ENCODE measurements at places on chromosomes 3 and 15.

DNA sequence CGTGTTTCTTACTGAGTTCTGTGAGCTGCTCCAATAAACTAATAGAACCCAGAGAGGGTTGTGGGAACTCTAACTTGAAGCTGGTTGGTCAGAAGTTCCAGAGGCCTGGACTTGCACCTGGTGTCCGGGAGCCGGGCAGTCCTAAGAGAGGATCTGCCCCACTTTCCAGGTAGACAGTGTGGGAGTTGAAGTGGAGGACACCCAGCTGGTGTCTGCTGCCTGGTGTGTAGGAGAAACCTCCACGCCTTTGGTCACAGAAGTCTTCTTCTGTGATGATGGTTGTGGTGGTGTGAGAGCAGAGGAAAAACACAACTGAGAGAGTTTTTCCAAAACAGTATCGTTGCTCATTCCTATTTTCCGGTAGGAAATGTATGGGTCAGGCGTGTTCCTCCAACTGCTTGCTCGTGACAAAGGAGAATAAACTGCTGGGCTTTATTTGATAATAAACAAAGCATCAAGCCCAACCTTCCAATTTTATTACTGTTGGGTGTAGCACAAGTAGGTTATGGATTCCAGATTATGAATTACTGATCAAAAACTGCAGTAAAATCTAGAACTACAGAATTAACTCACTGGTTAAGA, 137.0 kb downstream of the KLF13 start:
- no peak for DNase-seq

- no peak for DNase-seq
These were observed 32.6 kb downstream of the GALNT15 start for GRCh38 chr3:16207031-16207430.

GRCh38 chr3:195717416-195717815, 3.4 kb upstream of the MUC20 start:
- DNase-seq: no peak

DNA sequence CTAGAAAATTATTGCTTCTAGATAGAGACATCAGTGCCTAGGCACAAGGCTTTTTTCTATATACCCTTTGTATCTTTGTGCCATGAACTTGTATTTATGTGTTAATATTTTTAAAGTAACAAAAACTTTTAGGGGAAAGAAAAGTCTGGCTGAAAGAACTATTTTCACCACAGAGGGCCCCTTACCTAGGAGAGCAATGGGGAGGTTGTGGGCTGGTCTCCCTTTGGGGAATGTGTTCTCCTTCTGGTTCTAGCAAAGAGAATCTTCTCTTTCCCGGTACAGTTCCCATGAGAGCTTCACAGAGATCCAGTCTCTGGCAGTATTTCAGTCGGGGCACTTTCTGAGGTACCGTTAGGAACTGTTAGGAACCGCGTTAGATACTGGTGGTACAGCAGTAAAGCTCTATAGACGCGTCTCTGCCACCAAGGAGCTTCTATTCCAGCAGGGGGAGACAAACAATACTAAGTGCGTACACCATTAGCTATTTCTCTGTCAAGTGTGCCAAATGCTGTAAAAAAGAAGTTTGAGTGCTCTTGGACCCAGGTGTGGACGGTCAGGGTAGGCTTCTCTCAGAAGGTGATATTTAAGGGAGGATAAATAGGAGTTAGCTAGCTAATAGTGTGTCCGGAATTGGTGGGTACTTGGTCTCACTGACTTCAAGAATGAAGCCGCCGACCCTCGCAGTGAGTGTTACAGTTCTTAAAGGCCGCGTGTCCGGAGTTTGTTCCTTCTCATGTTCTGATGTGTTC, 4.6 kb upstream of the EPB42 start:
- DNase-seq: peak; percentile 52

GRCh38 chr15:33234020-33234461, 39.5 kb upstream of the FMN1 start:
- no peak for DNase-seq

- DNase-seq: peak; percentile 14
These were observed 18.8 kb downstream of the PLA2G4F start for GRCh38 chr15:42137461-42138261.

DNA sequence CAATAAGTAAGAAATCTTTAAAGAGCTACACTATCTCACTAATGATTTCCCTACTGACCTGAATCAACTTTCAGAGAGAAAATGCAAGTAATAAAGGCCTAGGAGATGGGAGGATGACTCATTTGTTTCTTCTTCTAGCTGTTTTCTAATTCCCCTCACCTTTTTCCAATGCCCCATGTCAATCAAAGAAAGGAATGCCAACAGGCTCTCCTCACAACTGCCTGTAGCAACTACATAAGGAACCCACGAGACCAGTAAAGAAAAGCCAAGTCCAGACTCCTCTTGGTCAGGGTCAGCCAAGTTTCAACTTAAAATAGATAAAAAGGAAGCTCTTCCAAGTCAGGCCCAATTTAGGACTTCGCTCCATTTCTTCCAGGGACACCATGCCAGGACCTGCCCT, 201.9 kb downstream of the TNIK start:
- no peak for DNase-seq

DNA sequence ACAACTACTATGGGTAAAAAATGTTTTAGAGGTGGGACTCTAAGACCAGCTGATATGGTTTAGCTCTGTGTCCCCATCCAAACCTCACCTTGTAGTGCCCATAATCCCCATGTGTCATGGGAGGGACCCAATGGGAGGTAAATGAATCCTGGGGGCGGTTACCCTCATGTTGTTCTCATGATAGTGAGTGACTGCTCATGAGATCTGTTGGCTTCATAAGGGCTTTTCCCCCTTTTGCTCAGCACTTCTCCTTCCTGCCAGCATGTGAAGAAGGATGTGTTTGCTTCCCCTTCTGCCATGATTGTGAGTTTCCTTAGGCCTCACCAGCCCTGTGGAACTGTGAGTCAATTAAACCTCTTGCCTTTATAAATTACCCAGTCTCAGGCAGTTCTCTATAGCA, 45.7 kb downstream of the FAM98B start:
- DNase-seq: no peak

- DNase-seq: peak; percentile 83
These were observed 98.0 kb upstream of the TLE3 start for GRCh38 chr15:70195587-70196305.

GRCh38 chr3:67699882-67700281, 45.5 kb upstream of the SUCLG2 start:
- DNase-seq: no peak

DNA sequence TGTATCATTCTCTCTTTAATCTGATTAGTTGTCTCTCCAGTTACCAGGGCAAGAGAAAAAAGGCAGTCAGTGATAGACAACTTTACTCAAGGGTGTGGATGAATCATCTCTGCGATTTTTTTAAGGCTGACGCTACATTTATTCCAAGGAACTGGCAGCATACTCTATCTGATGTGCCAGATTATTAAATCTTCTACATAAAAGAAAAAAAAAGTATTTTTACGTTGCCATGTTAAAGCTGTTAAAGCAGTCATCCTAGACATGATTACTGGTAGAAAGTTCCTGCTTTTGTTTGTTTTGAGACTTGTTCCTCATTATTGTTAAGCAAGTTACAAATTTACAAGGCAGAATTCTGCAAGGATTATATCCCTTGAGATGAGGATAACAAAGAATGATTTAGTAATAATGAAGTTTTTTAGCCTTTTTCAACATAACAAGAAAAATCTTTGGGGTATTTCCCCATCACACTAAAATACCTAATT, 121.7 kb downstream of the CBLB start:
- DNase-seq: no peak

DNA sequence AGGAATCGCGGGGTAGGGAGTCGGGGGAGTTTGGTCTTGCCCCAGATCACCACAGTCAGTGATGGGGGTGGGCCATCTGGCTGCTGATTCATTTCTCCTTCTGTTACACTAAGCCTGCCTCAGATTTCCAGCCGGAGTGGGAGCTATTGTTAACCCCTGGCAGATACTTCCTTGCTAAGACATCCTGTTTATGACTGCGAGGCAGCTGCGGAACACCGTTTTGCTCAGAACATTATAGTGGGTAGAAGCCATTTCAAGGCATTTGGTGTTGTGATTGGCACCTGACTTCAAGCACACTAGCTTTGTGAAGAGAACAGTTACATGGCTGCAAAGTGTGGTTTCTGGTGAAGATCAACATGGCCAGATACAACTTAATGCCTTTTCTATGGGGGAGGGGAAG, 73.8 kb downstream of the FLNB start:
- no peak for DNase-seq

GRCh38 chr3:61631108-61631769, 69.9 kb downstream of the PTPRG start:
- no peak for DNase-seq

DNA sequence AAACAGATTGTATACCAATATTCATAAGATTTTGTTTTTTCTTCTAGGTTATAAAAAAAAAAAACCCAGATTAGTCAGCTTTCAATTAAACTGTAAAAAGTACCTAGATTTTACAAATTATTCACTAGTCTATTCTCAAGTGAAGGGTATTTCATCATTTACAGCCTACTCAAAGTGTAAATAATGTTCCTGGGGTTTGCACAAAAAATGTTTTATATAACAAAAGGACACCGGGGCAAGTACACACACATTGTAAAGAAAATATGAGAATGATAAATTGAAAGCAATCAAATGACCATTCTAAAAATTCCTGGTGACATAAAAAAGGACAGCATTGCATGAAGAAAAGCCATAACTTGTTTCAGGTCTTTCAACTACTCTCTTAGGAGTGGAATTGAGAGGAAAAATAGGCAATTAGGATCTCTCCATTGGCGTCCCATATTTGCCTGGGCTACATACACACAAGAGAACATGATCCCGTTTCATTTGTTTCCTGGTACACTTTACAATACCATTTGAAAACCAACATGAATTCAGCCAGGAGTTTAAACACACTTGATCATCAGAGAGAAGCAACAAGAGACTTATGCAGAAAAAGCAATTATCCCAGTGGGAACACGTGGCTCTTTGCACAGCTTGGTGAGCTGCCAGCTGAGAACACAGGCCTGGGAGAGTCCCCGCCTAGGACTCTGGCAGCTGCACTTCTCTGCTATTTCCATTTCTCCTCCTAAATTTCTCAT, 1039.2 kb downstream of the ROBO1 start:
- DNase-seq: no peak

GRCh38 chr3:184531626-184532280, 29.8 kb upstream of the EPHB3 start:
- DNase-seq: no peak

DNA sequence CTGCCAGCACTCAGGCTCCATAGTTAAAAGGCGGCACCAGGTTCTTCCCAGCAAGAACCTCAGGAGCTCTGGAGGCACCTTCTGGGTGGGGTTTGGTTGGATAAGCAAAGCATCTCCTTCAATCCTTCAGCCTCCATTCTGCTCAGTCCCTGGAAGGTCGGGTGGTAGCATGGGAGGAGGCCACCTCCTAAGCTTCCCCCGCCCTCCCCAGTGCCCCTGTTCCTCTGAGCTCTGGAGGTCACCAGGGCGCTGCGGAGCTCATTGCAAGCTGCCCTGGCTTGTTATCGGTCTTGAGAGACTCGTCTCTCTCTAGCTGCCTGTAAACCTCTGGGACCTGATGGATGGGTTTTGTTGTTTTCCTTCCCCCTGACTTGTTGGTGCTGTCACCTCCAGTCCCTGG, 124.8 kb downstream of the RPLP1 start:
- no peak for DNase-seq

DNA sequence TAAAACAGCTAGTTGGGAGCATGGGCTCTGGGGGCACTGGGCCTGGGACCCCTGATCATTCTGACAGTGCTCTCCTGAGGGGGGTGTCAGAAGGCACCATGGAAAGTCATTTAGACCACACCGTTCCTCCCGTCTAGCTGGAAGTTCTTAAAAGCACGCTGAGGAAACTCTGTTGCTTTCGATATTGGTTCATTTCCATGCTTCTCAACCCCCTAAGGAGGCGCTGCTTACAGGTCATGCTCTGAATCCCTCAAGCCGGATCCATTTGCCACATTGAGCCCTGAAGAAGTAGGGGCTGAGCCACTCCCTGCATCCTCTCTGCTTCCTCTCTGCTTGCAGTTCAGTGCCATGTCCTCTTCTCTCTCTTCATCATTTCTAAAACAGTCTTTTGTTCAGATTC, 187.2 kb downstream of the CACNA2D3 start:
- no peak for DNase-seq

GRCh38 chr3:77541203-77541922, 501.5 kb downstream of the ROBO2 start:
- DNase-seq: peak; percentile 9

DNA sequence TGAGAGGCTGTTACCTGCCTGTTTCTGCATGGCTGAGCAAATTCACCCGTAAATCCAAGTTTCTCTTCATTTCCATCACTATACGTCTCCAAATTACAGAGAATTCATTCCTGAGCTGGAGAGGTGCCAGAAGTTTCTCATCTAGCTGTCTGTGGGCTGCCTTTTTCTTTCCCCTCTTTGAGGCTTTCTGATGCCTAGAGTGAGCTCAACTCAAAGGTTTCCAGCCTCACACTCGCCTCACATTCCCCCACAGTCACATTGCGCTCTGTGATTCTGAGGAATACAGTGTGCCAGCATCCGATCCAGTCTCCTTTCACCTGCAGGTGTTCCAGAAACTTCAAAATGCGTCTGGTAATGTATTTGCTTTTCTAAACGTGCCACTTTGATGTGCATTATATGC, 267.2 kb downstream of the MFSD1 start:
- no peak for DNase-seq

- peak; percentile 50 for DNase-seq
These were observed at the start of gene AMOTL2 for GRCh38 chr3:134374105-134374790. TSS of gene AMOTL2 (minus strand) at chr3:134374447. CDS start at chr3:134371433, 3,014 bp downstream.

- no peak for DNase-seq
These were observed 6.2 kb upstream of the MEIS2 start for GRCh38 chr15:37106490-37107001.

- no peak for DNase-seq
These were observed 87.1 kb downstream of the LPP start for GRCh38 chr3:188241072-188241471.

GRCh38 chr3:16741103-16741758, 136.0 kb upstream of the DAZL start:
- DNase-seq: no peak

DNA sequence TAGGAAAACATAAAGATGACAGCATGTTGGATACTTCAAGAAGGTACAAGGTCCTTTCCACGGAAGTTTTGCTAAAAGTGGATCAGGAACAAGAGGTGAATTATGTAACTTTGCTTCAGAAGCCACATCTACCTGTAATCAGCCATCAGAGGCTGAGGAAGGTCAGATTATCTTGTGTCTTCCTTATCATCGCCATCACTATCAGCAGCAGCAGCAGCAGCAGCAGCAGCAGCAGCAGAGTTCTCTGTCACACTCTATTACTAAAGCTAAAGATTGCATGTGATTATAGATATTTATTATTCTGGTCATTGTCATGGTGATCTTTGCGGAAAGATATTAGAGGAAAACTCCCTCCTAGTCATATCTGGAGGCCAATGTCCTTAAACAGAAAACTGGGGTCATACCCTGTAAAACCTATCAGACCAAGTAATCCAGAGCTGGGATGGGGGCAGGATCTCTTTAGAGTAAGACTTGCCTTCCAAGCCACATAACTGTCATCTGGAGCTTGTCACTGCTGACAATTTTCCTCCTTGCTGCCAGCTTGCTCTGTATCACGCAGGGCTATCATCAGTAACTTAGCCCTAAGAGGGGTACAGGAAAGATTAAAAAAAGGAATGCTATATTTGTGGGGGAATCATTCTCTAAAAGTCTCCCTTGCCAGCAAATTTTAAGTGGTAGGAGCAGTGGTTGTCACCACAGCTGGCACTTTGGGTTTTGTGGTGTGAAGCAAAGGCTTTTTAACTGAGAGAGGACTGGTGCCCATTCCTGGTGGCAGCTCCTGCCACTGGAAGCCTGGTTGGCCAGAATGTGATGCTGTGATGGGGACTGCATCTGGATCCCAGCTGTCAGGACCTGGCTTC, 130.9 kb upstream of the RASGRP1 start:
- DNase-seq: no peak
